ENCODE measurements at places on chromosomes 5 and 9.

- DNase-seq, result no peak
These were observed 28.4 kb upstream of the IRX4 start for GRCh38 chr5:1910861-1911772.

DNA sequence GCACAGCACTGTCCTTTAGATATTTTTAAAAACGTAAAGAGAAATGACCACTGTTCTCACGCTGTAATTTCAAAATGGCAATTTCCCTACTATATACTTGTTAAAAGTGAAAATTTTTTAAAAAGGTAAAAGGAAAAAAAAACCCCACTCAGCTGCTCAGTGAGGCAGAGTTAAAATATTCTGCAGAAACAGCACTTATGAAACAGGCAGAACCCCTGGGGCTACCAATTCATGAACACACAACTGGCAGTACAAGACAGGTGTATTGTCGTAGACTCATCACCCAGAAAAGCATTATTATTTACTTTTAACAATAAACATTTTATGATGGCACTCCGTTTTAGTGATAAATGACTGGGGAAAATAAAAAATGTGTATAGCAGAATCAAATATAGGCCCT lies 1.5 kb upstream of the RASGRF2 start:
- DNase-seq, result no peak

DNA sequence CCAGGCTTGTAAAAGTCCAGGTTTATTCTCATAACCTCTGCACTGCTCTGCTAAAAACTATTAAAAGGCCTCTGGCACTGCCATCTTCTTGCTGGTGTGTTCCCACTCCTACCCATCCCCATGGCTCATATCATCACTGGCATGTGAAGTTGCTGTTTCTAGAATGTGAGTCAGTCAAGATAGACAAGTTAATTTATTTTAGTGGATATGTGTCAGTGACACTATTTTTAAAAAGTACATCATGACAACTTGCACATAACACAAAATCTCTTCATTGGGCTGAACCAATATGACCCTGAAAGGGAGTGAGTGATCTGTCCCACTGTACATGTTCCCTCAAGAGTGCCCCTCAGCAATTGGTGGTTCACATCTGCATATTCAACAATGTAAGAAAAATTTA lies 299.7 kb downstream of the NFIB start:
- no peak for DNase-seq

DNA sequence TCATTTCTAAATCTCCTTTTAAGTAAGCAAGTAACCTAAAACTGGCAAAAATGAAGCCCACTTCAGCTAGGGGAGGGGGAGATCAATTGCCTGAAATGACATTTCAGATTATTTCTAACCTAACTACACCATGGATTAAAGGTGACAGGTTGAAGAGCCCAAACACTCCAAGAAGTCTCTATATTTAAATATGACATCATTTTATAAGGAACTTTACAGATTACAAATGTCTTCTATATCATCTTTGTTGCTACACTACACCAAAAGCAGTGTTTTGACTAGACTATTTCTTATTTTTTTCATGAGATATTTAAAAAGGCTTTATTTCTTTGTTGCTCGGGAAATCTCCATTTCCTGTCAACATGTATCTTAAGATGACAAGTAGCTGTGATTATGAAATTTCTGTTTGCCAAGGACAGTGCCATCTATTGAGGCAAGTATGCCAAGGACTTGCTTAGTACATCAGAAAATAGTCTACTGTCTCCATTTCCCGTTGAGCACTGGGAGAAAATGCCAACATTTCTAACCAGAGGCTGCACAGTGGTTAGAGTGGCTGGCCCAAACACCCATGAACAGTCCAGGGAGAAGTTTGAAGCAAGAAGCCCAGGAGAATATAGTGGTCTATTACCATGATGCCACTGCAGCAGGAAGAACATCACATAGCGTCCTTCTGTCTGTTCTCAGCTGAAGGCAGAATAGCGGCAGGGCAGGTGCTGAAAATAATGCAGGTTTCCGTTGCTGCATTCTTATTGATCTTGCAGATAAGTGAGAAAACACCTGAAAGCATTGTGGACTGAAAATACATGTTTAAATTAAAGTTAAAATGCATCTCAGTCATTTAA lies 93.4 kb upstream of the ITGA2 start:
- no peak for DNase-seq

DNA sequence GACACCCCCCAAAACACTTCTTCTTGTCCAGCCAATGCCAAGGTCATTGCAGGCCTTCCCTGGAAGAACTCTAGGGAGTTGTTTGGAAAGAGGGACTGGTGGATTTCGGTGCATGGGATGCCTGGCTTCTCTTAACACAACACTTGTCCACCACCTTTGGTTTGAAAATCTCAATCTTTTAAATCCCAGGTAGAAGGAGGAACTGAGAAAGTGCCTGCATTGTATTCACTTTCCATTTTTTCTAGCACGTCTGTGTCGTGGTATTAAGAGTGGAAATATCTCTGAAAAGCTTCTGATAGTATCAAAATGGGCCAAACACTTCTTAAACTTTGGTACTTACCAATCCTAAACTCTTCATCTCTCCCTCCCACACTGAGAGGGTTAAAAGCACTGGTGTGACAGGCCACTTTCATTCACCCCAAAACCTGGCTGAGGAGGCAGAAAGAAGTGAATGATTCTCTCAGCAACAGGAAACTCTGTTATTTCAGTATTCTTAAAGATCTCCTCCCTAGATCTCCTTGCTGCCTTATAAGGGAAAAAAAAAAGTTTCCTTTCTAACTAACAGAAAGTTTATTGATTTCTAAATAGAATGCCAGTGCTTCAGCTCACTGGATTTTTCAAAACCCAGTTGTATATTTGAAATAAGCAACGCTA lies 3.9 kb upstream of the NFIB start:
- no peak for DNase-seq

DNA sequence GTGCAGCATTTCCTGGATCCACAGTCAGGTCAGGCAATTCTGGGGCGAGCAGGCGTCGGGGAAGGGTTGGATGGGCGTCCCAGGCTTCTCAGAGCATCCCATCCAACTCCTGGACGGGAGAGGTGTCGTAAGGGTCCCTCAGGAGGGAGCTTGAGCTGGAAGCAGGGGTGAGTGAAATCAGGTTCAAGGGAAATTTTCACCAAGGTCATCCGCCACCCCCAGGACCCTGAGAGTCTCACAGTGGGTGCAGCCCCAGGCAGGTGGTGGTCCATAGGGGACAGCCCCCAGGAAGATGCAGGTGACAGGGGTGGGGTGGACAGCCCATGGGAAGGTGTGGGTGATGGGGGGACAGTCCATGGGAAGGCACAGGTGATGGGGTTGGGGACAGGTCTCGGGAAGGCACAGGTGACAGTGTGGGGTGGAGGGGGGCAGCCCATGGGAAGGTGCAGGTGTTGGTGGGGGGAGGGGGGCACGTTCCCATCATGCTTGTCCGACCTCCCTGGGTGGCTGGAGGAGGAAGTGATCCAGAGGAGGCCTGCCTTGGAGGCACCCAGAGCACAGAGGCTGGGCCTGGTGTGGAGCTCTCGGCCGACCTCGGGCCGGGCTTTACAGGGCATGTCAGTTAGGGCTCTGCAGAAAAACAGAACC lies 48.9 kb downstream of the AHRR start:
- DNase-seq, result no peak

DNA sequence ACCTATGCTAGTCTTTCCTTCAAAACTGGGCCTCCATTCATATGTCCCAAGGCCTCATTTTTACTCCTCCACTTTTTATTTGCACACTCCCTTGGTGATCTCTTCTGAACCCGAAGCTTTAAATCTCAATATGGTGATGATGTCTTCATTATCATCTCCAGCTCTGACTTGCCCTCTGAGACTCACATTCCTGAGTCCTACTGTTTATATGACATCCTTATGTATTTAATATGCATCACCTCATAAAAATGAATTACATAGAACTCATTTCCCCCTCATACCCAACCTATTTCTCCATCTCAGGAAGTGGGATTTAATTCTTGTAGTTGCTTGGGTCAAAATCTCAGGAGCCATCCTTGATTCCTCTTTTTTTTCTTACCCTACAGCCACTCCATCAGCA lies 473.0 kb downstream of the EBF1 start:
- no peak for DNase-seq

DNA sequence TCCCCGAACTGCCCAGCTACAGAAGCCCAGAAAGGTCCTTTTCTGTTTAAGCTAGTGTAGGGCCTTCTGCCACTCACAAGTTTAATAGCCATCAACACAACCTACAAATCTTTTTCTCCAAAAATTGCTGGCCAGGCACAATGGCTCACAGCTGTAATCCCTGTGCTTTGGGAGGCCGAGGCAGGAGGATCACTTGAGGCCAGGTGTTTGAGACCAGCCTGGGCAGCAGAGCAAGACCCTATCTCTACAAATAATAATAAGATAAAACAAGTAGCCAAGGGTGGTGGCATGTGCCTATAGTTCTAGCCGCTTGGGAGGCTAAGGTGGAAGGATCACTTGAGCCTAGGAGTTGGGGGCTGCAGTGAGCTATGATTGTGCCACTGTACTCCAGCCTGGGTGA lies 176.4 kb downstream of the HSD17B3 start:
- DNase-seq, result no peak

GRCh38 chr9:126625329-126626126 lies 11.8 kb downstream of the LMX1B start:
- DNase-seq, result no peak

DNA sequence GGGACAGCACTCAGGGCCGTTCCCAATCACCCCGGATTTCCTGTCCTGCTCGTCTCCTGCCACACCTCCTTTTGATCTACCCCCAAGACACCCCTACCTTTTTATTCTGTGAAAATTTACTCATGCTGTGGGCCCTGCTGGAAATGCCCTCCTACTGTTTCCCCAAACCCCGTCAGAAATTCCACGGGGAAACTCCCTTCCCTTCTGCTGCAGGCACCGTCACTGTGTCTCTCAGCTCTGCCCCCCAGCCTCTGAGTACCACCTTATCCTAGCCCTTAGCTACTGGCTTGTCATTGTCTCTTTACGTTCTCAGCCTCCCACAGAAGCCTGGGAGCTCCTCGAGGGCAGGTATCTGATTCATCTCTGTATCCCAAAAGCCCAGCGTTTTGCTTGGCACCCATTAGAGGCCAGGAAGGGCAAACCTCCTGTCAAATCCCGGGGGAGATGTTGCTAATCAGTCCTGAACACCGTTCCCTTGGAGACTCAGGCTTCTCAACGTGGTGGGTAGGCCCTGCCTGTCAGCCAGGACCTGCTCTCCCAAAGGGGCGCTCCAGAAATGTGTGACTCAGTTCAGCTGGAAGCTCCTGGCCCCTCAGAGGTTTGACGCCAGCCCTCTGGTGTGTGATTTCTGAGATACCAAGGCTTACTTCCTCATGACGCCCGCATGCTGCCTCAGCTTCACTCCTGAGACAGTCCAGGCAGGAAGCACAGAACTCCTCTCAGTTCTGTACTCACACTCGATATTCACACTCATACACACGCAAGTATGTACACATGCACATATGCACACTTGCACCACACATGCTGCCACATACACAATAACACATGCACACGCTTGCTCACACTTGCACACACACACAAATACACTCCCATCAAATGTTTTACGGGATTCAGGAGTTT lies 50.7 kb upstream of the GRHPR start:
- DNase-seq, result no peak

GRCh38 chr5:113735751-113736150 lies 222.3 kb downstream of the YTHDC2 start:
- no peak for DNase-seq

DNA sequence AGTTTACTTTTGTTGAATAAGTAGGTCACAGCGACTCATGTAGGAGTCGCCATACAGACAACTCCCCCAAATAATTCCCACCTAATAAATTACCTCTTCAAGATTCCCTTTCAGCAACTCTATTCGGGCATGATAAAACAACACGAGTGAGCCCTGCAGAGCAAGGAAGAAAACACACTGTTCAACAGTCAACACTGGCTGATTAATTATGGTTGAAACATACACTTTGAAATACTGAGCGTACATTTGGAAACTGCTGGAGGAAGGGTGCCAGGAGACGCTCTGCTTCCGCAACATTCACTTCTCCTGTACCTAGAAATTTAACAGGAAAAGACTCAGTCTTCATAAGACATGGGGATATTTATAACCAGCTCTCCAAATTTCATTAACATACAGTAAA lies 117.5 kb downstream of the TTC39B start:
- no peak for DNase-seq

- no peak for DNase-seq
These were observed 41.7 kb upstream of the TMEM250 start for GRCh38 chr9:136160381-136160841.

- no peak for DNase-seq
These were observed 79.3 kb upstream of the RASA1 start for GRCh38 chr5:87188391-87188790.

- no peak for DNase-seq
These were observed 64.3 kb upstream of the C6 start for GRCh38 chr5:41277476-41278245.

GRCh38 chr9:137749511-137749910 lies 128.1 kb upstream of the CACNA1B start:
- DNase-seq, result no peak

- no peak for DNase-seq
These were observed 835.4 kb downstream of the SEMA5A start for GRCh38 chr5:8710426-8710930.

DNA sequence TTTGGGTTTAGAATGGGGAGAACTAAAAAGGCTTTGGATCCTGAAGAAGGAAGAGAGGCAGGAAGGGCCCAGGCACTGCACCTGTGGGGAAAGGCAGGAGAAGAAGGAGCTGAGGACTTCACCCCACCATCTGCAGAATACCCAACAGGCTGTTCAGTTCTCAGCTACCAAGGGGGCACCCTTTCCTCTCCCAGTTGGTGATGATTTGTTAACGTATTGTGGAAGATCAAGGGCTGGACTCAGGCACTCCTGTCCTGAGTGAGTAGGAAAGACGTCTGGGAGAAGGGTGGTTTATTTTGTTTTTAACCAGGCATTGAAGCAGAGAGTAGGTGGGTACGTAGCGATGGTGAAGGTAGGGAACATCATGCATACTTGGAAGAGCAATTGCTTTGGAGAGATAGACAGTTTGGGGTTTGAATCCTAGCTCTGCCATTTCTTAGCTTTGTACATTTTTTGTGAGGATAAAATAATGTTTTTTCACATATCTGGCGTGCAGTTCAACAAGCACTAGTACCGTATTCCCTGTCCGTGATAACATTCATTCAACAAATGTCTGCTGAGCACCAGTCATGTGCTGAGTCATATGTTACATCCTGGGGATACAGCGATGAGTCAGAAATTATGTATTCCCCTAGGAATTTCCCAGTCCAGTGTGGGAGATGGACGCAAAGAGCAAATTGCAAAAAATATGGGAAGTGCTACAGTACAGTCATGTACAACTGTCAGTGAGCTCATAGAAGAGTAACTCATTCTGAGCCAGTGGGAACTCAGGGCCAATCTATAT lies 2.1 kb downstream of the MSANTD3 start:
- DNase-seq, result no peak

DNA sequence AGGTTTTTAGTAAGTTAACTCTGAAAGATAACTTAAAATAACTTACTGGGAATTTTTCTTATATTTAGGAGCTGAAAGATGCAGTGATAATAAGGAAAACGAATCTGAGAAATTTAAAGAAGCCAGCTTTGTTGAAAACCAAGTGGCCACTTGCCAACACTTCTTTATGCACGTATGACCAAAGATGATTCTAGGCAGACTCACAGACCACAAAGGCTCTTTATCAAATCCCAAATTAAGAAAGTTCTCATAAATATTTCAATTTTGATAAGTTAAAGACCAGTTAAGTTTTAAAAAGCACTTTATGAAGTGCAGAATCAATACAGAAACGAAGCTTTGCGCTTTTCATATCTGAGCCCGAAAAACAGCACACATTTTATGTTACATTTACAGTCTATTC lies 1.5 kb downstream of the AFF4 start:
- peak; percentile 3 for DNase-seq

GRCh38 chr5:173055722-173055982 lies 500 bp upstream of the CREBRF start:
- DNase-seq, result no peak

GRCh38 chr9:136808075-136808805 lies 492 bp downstream of the RABL6 start:
- DNase-seq, result peak; percentile 37

Measured in midbrain (tissue), 1 donor.